ENCODE measurements at places on chromosomes 3 and 15.

DNA sequence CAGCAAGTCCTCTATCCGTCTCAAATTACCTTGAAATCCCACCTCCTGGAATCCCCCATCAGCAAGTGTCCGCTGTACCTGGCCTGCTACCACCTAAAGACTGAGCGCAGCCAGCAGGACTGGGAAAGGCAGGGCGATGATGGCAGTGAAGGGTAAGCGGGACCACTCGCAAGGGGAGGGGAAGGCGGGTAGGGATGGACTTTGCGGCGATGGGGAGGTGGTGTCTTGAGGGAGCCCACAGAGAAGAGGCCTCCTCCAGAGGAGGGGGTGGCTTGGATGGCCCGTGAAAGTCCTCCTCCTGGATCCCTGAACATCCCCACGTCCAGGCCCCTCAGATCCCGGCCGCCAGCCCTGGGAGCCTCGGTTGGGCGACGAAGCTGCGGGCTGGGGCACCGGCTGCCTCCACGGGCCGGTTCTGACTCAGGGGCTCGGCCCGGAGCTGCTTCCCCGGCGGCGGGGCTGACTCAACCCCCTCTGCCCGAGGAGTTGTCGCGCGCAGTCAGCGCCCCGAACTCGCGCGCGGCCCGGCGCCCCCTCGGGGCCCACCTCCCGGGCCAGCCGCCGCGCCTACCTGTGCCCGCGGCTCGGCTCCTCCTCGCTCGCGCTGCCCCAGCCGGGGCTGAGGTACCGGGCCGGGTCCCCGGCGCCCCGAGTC is 512 bp downstream of the LARP6 start:
- no peak for DNase-seq

DNA sequence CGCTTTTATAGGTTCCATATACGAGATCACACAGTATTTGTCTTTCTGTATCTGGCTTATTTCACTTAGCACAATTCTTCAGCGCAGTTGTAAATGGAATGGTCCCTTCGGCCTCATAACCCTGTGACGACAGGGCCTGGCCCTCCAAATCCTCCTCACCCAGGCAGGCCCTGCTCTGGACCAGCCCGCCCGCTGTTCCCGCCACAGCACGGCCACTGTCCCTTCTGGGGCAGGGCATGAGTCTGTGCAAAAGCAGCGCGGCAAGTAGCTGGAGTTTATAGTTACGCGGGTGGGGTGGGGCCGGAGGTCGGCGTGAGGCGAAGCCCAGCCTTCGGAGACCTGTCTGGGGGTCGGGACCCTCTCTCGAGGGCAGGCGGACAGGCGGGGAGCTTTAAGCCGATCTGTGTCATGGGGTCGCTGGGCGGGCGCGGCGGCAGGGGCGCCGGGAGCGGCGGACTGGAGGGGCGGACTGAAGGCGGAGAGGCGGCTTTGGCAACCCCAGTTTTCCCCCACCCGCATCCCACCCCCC is 543 bp downstream of the ARPIN start:
- no peak for DNase-seq

- DNase-seq = peak; percentile 8
These were observed 639 bp downstream of the MKRN3 start for GRCh38 chr15:23566071-23566554.

GRCh38 chr3:101643009-101643844 is 33.7 kb downstream of the ZBTB11 start:
- no peak for DNase-seq

GRCh38 chr3:146339349-146339748 is 88.4 kb upstream of the PLSCR4 start:
- DNase-seq = no peak

DNA sequence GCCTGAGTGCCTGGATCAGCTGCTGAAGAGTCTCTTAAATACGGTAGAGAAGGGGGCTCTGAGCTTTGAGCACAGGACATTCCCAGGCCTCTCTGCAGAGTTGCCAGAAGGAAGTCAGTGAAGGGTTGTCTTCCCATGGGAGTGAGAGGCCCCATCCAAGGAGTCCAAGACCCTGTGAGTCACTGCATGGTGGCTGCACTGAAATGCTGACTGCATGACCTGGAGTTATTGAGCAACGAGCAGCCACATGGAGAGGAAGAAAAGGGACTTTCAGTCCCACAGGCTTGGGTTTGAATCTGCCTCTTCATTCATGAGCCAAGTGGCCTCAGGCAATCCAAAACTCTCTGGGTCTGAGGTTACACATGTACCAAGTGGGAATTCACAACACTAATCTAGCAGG is 69.6 kb upstream of the RASGRF1 start:
- DNase-seq = no peak

- DNase-seq = no peak
These were observed 7.3 kb upstream of the LIPH start for GRCh38 chr3:185559706-185560090.

GRCh38 chr15:50138391-50138790 is 19.4 kb upstream of the ATP8B4 start:
- DNase-seq = no peak

DNA sequence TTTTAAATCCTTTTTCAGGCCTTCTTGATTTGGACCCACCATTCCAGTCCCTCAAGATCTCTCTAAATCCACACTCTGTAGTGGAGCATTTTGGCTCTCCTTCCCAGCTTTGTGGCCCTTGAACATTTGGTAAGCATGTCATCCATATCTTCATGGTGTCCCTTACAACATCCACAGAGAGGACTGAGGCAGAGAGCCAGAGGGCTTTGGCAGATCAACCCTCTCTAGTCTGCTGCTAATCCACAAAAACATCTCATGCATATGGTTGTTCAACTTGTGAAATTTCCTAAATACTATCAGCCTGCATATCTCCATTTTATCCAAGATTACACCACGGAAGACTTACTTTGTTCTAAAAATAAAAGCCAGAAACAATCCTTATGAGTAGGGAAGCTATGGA is 23.2 kb downstream of the THRB start:
- no peak for DNase-seq

DNA sequence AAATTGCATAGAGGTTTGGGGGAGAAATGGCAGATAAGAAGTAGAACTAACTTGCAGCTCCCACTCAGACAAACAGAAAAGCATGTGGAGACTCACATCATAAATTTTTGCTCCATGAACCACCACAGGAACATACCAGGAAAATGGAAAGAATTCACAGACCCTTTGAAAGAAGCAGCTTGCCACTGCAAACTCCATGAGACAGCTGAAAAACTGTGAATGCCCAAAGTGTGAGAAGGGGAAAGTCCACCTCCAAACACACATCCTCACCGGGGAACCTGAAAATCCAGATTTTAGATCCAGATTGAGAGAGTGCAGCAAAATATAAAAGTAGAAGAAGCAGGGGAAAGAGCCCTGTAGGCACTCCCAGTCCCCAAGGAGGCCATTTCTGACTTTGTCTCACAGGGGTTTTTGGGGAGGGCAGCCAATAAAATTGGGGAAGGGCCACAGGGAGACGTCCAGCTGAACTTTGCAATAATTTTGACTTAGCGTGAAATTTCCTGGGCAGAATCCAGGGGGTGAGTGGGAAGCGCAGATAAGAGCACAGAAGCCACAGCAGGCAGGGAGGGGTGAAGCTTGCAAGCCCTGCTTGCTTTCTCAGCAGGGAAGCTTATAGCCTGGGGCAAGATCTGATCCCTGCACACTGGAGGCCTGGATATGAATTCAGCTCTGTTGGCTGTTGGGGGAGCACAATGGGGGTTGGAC is 183.4 kb upstream of the UBE2E2 start:
- DNase-seq = no peak

DNA sequence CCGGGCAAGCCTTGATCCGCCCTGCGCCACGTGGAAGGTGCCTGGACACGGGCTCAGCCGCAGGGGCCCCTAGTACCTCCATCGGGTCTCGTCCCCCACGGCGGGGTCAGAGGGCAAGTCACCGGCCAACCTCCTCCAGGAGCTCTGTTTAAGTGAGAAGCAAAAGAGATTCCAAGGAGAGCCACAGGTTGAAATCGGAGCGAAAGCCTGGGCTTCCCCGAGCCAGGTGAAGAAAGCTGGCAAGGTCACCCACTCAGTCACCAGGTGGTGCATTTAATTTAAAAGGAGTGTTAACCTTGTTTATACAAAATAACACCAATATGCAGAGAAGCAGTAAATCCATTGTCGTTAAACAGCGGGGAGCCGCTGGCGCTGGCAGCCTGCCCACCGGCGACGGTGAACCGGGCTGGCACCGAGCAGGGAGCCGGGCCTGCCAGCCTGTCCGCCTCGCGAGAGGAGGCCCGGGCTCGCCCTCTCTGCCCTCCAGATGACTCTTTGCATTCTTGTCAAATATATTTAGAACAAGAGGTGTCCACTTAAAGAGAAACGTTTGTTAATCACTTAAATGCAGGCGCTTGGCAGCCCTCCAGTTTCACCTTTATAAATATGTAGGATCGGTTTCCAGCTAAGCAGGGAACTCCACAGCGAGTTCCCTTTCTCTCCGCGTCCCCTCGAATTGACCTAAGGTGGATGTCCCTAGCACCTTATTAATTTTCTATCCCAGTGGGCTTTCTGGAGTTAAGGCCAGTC is 277.3 kb upstream of the NR2F2 start:
- DNase-seq = no peak

DNA sequence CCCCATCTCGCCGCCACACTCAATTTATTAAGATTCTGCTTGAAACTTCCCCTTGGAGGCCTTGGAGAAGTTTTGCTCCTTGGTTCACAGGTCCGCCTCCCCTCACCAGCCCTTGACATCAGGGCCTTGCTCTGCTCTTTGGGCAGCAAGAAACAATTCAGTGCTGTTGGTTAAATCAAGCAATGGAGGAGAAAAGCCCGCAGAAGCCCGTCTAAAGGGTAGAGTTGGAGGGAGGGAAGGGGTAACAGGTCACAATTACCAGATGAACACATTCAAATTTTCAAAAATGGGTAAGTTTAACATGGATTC is 429 bp downstream of the PARP9 start:
- peak; percentile 16 for DNase-seq
